NCI-H2081 treated with DMSO at 0.1 percent for 48 hours (cell line): ENCODE measurements at places on chromosomes 3 and 15.

- no peak for DNase-seq
Observed at GRCh38 chr3:53566461-53567145, 72.2 kb downstream of the CACNA1D start.

GRCh38 chr3:14428087-14429033 lies 26.0 kb downstream of the SLC6A6 start:
- no peak for DNase-seq

GRCh38 chr3:100002599-100003350 lies 111.5 kb downstream of the FILIP1L start:
- peak; percentile 13 for DNase-seq

GRCh38 chr15:50857763-50858162 lies 50.7 kb upstream of the AP4E1 start:
- no peak for DNase-seq

DNA sequence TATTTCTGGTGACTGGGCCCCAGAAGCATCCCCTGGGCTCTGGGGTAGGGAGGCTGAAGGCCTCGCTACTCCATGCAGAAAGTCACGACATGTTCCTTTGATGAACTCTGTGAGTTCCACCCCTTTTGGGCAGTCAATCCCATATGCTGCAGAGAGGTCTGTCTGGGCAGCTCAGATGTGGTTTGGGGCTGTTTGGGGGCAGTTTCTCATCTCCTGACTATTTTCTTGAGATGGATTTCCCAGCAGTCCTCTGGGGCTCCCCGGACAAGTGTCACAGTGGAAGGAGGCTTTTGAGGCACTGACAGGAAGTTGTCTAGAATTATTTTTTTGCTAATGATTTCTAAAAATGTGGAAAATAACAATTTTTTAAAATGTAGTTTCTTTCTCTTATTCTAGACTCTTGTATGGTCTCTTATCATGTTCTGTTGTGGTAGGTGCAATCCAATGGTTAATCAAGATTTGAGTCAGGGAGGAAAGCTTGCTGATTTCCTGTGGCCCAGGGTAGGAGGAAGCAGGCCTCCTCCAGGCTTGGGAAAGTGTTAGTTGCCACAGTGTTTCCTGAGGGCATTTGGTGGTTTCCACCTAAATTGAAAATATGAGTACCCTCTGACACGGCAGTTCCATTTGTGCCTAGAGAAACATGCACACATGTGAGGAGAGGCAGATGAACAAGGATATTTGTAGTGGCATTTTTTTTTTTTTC lies 19.9 kb upstream of the TATDN2 start:
- no peak for DNase-seq

DNA sequence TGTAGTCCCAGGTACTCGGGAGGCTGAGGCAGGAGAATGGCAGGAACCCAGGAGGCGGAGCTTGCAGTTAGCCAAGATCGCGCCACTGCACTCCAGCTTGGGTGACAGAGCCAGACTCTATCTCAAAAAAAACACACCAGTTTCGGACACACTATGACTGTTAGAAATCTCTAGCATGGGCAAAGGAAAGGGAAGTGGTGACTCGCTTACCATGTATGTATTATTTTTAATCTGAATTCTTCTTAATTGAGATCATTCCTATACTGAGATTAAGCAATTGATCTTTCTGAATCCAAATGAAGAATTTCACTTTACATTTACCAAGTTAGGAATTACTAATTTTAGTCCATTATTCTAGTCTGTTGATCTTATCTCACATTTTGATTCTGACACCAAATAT lies 459.2 kb upstream of the ALCAM start:
- no peak for DNase-seq

DNA sequence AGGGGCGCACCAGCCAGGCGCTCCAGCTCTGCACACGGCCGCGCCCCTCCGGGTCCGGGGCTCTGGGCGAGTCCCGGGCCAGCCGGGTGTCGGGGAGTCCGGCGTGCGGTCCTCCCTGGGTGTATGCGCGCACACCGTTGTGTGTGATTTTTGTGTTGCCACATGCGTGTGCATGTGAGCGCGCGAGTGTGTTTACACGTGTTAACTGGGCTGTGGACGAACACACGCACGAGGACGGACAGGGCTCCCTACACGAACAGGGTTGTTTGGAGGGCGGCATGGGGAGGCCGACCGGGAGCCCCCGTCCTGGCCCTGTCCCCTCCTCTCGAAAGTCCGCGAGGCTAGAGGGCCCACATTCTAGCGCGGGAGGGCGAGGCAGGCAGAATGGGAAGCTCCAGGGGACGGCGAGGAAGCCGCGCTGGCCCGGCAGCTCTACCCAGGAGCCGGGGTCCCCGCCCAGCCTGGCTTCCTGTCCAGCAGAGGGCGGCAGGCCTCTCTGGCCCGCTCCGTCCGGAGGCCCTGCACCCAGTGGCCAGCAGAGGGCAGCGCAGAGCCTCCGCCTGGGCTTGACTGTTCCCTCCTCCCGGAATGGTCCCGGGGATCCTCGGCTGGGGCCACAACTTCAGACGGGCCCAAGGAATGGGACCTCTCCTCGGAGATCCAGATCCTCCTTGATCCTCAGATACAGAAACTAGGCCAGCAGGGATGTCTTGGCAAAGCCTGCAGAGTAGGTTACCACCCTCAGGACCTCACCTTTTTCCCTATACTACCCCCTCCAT lies 611 bp upstream of the LINGO1 start:
- DNase-seq, result no peak

DNA sequence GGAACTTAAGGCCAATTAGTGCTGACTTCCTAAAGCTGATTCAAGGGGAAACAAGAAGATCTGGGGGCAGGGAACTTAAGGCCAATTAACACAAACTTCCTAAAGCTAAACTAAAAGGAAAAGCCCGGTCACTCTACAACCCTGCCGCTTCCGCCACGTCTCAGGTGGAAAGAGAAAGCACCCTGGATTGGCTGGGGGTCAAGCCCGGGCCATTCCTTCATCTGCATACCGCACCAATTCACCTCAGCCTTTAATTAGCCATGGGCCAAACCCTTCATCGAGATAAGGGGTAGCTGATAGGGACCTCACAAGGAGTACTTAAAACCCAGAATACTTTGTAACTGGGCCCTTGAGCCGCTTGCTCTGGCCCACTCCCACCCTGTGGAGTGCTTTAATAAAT lies 14.4 kb downstream of the TMPRSS7 start:
- DNase-seq, result no peak

DNA sequence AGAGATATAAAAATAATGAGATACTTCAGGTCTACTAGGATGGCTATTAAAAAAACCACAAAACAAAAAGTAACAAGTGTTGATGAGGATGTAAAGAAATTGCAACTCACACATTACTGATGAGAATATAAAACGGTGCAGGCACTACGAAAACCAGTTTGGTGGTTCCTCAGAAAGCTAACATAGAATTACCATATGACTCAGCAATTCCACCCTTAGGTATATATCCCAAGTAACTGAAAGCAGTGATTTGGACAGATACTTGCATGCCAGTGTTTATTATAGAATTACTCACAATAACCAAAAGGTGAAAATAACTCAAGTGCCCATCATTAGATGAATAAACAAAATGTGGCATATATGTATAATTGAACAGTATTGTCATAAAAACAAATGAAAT lies 87.5 kb upstream of the MELTF start:
- no peak for DNase-seq

DNA sequence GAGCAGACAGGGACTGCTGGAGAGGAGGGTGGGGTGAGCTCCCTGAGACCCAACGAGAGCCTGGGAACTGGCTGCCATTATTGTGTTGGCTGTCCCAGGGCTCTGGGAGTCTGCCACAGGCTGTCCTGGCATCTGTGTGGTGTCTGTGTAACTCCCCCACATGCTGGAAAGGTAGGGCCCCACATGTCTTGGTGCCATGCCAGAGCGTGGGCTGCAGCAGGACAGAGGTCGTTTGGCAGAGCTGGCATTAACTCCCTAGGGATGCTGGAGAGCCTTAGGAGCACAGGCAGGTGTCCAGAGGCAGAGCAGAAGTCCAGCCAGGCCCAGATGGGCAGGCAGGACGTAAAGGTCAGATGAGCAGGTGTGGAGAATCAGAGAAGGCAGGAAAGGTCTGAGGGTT lies 9.7 kb downstream of the TIMP4 start:
- DNase-seq, result no peak

DNA sequence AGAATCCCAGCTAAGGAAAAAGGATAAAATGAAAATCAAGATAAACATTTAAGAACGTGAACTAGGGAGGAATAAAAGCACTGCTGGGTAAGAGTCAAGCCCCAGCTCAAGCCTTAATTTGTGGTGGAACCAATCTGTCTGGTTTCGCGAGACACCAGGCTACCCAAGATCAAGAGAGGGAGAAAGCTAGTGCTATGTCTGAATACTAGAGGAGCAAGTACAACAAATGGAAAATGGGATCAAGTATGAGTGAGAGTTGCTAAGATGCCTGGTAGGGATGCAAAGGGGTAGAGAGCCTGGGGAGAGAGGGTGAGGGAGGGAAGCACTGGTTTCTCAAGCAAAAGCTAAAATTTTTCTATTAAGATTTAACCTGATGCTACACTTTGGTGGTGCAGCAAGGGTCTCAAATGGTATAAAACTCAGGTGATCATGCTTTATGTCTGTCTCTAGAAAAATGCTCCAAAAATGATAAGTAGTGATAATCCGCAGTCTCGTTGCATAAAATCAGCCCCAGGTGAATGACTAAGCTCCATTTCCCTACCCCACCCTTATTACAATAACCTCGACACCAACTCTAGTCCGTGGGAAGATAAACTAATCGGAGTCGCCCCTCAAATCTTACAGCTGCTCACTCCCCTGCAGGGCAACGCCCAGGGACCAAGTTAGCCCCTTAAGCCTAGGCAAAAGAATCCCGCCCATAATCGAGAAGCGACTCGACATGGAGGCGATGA lies 1.7 kb upstream of the SETD5 start:
- no peak for DNase-seq

DNA sequence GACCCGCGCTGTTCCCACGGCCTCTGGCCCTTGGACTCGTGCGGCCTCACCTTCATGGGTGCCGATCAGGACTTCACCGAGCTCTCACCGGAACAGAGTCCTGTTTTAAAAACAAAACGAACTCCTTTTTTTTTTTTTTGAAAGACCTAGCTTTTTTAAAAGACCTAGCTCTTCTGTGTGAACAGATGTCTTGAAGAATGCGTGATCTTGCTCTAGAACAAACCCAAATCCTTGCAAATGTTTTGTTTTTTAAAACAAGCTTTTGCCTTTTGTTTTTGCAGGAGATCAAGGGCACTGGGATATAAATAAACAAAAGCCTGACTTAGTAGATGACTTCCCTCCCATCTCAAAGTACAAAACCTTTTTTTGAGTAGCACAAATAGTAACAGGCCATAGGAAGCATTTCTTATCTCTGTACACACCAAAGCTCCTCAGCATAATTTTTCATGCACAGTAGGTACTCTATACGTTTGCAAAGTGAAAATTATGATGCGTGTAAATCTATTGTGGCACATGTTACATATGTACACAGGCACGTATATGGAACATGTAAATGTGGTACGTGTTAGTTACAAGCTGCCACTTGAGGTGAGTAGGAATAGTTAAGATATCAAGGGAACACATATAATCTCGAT lies 1.1 kb upstream of the MSL2 start:
- DNase-seq, result no peak

DNA sequence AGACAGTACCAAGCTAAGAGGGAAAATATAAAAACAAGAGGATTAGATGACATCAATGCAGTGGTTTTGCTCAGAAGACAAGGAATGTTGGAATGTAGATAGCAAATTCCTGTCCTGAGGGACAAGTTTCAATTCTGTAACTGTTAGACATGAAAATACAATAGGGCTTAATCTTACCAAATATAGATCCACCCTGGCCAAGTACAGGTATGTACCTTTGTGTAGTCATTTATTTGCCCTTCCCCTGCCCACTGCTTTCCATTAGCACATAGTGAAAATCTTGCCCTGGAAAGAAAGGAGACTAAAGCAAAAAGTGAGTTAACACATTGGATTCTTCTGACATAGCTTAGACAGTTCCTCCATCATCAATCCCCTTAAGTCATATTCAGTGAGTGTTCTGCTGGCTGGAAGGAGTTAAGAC lies 389.0 kb upstream of the THBS1 start:
- no peak for DNase-seq

DNA sequence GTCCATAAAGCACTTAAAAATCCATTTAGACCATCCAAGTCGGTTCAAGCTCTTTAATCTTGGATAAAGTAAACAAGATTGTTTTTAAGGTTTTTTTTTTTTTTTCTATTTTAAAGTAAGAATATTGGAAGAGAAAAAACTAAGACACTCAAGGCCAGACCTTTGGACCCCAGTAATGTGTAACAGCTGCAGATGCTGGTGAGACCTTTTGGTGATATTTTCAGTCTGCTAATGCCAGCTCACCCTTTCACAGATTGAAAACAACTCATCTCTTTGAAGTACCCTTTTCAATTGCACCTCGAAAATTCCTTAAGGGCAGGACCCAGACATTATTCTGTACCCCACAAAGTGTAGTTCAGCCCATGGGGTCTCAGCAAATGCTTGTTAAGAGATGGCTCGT lies 260.7 kb upstream of the CTNNB1 start:
- DNase-seq, result no peak

- DNase-seq, result no peak
Observed at GRCh38 chr3:106227068-106227467, 358.3 kb upstream of the CBLB start.

GRCh38 chr3:30597131-30597768 lies 9.2 kb upstream of the TGFBR2 start:
- DNase-seq, result no peak

DNA sequence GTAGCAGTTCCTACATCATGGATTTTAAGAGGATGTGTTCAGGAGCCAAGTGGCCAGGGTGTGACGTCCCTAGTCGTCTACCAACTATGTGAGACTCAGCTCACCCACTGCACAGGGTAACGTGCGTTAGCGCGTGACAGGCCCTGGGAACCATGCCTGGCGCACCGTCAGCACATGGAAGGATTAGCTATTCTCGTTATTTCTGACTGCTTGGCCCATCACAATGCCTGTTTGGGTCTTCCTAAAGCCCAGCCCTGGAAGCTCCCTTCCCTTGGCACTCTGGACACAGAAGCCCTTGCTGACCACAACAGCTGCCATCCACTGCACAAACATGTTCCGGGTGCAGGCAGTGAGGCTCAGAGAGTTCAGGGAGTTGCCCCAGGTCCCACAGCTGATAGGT lies 91.0 kb upstream of the RPL32 start:
- DNase-seq, result no peak

- DNase-seq, result no peak
Observed at GRCh38 chr15:94127006-94127405, 104.4 kb upstream of the MCTP2 start.

DNA sequence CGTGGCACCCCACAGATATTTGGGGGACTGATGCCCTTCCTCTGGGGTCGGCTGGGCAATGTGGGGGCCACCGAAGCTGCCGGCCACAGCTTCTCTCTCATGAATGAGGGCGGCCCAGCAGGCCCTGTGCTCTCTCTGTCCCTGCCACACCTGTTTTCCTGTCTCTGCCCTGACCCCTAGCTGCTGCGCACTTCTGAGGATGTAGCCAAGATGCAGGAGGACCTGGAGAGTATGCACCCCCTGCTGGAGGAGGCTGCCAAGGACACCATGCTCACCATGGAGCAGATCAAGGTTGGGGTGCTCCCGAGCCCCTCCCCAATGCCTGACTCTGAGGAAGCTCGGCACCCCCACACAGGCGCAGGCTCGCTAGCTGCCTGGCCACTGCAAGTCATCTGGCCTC lies 59.7 kb downstream of the SEMA3G start:
- no peak for DNase-seq

GRCh38 chr3:134809427-134810051 lies 14.5 kb downstream of the EPHB1 start:
- no peak for DNase-seq
